ENCODE measurements at places on chromosomes 6 and 20. TPM values are rescaled to one million over a fixed set of nuclear protein-coding genes. Genes with fewer than 3 reads are reported as not detected.

DNA sequence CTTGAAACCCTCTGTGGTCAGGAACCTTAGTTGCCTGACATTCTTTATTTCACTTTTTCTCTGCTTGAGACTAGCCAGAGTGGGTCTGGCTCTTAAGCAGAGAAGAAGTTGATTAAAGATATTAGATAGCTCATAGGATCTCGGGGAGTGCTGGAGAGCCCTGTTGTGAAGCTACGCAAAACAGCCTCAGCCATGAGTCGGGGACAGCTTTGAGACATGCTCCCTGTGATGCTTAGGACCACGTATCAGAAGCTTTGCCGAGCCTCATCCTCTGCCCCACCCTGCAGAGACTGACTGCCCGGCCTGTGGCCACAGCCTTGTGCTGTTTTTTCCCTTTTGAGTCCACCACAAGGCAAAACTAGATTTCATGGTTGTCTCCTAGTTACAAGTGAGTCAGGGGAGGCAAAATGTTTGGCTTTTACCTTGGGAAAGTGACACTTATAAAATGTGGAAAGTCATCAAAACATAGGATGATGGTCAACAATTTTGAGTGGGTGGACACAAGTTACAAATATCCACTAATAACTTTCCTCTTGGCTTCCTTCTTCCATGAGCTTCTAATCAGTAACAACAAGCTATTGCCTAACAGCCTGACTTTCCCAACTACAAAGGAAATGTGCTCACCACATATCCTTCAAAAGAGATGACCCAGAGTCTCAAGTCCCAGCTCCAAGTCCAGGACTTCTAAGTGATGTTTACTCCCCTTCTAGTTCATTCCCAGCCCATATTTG lies 108.4 kb downstream of the JAG1 start:
- no peak for DNase-seq

GRCh38 chr20:51159303-51159702 lies 136.4 kb upstream of the KCNG1 start:
- DNase-seq: no peak

- no peak for DNase-seq
Observed at GRCh38 chr6:8652710-8653109, 217.4 kb upstream of the SLC35B3 start.

DNA sequence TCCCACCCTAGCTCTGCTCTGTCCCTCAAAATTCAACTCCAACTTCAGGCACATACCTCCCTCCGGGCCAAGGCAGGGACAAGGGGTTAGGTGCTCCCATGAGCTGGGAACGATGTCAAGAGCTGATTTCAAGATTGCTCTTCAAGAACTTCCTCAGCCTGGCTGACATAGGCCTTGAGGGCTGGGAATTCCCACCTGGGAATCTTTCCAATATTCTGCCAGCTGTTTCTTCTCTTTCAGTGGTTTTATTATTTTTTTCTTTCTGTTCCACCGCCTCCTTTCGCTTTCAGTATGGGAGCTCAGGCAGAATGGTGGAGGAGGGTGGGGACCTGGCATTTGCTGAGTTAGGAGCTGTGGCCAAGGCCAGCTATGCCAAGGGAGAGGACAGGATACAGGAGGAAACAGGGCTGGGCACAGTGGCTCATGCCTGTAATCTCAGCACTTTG lies 33.7 kb downstream of the SRSF3 start:
- DNase-seq: no peak

SLC32A1 gene
- not detected for polyA plus RNA-seq

COL9A3 gene
- polyA plus RNA-seq: not detected

DNA sequence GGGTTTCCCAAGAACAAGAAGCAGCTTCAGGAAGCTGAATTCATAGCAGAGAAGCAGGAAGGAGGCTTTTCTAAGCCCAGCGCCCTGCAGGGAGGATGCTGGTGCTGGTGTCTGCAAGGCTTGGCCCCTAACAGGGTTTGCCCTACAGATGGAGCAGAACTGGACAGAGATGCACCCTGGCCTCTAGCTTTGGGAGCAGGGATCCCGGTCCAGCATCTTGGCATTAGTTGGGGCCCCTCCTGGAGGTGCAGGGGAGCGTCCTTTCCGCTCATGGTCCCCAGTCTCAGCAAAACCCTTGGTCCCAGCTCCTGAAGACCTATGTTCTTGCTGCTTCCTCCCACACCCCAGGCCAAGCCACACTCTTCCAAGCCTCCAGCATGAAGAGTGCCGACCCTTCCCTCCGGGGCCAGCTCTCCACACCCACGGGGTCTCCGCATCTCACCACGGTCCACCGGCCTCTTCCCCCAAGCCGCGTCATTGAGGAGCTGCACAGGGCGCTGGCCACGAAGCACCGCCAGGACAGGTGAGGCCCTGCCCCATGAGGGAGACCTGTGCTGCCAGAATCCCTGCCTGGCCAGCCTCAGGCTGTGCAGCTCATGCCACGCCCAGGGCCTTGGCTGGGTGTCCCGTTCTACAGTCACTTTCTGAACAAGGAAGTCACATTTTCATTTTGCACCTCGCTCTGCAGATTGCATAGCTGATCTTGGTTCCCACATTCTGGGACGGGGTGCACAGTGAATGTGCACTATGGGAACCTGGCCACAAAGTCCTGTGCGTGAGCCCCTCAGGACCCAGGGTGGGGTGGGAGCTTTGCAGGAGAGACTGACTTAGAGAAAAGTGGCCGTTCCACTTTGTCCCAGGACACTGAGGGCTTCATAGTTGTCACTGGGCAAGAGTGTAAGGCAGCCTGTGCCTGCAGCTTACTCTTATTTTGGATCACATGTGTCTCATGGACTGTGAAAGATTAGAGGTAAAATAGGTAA lies 160.2 kb downstream of the SYCP2 start:
- no peak for DNase-seq

DNA sequence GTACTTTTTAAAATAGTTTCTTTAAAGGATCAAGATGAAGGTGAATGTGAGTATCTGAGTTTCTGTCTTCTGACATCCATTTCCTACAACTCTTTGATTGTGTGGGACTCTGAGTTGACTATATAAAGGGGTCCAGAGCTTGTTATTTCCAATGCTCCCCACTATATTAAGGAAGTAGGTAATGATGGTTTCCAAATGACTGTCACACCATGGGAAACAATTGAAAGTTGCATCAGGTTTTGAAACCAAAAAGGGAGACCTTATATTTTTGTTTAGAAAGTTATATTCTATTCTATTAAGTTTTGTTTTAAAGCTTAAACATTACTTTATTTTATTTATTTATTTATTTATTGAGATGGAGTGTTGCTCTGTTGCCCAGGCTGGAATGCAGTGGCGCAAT lies 11.2 kb downstream of the CASS4 start:
- no peak for DNase-seq

- no peak for DNase-seq
Observed at GRCh38 chr6:107988570-107988969, 30.6 kb upstream of the SEC63 start.

GRCh38 chr6:126949786-126950185 lies 168.7 kb upstream of the RSPO3 start:
- no peak for DNase-seq

SASH1 gene
- polyA plus RNA-seq: not detected

MCHR2 gene
- not detected for polyA plus RNA-seq

GRCh38 chr20:35305682-35306556 lies 13.7 kb upstream of the FAM83C start:
- DNase-seq: no peak

BTN1A1 gene
- not detected for polyA plus RNA-seq

GRCh38 chr6:131660195-131660594 lies 23.1 kb downstream of the ENPP3 start:
- DNase-seq: no peak

GRCh38 chr6:56047931-56048540 lies 172.6 kb upstream of the BMP5 start:
- DNase-seq: no peak

Data from naive thymus-derived CD8-positive, alpha-beta T cell (primary cell).